SJSA1 (cell line): ENCODE measurements at places on chromosomes 2 and 18. TPM values are rescaled to one million over a fixed set of nuclear protein-coding genes. Genes with fewer than 3 reads are reported as not detected.

DNA sequence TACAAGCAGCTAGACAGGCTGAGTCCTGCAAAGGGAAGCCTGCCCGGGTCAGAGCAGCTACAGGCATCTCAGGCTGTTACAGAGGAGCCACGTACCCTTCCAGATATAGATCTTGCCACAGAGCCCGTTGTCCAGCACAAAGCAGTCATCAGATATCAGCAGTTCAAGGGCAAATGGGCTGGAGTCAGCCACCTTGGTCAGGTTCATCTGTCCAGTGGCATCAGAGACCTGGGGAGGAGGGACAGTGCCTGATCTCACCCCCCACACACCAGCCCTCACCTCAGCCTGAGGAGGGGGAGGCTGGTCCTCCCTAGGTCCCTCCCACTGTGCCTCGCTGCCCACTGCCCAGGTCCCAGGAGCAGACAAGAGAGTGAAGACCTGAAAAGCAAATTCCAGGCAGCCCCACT lies 12.2 kb downstream of the CAPG start:
- DNase-seq, result no peak

- no peak for DNase-seq
Observed at GRCh38 chr2:55732854-55733253, 39.2 kb upstream of the PNPT1 start.

- no peak for DNase-seq
Observed at GRCh38 chr2:161954103-161954502, 119.9 kb downstream of the DPP4 start.

KYNU gene
- not detected in 2 replicates for total RNA-seq

TGFBRAP1 gene
- 16.5 and 25.8 TPM in 2 replicates for total RNA-seq
